ENCODE measurements at places on chromosomes 3 and 15.

DNA sequence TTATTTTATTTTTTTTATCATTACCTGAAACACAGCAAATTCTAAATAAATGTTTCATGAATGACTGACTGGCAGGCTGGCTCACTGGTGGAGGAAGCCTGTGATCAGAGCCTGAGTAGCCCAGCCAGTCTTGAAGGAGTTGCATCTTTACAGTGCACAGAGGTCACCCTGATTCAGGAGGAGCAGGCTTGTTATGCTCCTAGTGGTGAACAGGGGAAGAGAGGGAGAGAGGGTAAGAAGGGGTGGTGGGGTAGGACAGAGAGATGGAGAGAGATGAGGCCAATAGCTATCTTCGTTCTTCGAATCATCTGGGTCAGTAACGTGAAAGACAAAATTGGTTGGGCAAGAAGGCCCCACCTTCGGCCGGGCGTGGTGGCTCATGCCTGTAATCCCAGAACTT is 202.6 kb upstream of the MCTP2 start:
- no peak for DNase-seq

DNA sequence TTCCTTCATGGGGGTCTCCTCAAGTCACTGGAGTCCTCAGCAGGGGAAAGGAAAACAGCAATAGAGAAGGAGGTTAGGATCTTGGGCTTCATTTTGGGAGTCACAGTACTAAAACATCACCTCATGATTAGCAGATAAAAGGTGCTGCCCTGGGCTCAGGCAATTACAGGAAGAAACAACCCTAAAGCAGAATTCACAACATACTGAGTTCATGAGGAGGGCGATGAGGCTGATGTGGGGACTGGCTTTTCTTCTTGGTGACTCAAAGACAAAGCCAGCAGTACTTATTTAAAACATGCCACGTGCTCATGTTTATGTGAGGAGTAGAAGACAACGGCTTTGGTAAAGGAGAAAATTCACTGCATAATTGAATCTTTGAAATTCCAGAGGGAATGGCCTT is 822.3 kb upstream of the CFAP20DC start:
- no peak for DNase-seq

DNA sequence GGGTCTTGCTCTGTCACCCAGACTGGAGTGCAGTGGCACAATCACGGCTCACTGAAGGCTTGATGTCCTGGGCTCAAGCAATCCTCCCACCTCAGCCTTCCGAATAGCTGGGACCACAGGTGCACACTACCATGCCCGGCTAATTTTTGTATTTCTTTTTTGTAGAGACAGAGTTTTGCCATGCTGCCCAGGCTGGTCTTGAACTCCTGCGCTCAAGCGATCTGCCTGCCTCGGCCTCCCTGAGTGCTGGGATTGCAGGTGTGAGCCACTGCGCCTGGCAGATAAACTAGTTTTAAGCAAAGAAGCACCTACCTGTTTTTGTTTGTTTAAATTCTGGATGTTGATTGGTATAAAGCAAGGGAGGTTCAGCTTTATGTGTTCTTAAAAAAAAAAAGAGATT is 170.6 kb upstream of the GOLIM4 start:
- no peak for DNase-seq

GRCh38 chr15:84034578-84035398 is 200.8 kb upstream of the GOLGA6L4 start:
- no peak for DNase-seq

- no peak for DNase-seq
These were observed 23.8 kb downstream of the NEDD4 start for GRCh38 chr15:55969582-55969981.

GRCh38 chr3:58697561-58697960 is 31.0 kb upstream of the FAM3D start:
- no peak for DNase-seq

- no peak for DNase-seq
These were observed 98.0 kb upstream of the SLC25A36 start for GRCh38 chr3:140843656-140844055.

DNA sequence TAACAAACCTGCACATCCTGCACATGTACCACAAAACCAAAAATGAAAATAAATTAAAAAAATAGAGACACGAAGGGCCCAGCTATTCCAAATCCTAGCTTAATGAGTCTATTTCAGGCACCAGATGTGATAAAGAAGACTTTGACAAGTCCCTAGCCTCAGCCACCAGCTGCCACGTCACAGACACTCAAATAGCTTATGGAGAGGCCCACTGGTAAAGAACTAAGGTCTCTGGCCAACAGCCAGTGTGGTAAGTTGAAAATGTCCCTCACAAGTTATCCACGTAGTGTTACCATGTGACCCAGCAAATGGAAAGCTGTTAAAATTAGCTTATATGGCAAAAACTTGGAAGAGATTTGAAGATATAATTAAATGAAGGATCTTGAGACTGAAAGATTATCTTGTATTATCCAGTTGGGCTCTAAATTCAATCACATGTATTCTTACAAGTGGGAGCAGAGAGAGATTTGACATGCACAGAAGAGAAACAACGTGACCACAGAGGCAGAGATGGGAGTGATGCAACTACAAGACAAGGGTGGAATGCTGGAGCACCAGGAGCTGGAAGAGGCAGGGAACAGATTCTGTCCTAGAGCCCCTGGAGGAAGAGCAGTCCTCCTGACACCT is 10.9 kb downstream of the ACSBG1 start:
- DNase-seq: no peak

DNA sequence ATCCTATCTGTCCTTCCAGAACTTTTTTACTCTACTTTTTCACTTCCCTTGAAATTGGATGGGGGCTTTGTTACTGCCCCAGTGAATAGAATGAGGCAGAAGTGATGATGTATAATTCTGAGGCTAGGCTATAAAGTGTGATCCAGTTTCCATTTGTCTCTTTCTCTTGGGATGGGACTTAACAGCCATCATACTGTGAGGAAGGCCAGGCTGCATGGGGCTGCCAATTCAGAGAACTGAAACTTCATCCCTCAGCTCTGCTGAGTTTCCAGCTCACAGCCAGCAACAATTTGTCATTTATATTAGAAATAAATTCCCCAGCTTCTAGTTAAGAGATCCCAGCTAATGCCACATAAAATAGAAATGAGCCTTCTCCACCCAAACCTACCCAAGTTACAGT is 504.0 kb upstream of the TGFBR2 start:
- DNase-seq: no peak
